ENCODE measurements at places on chromosomes 2 and 18. TPM values are rescaled to one million over a fixed set of nuclear protein-coding genes. Genes with fewer than 3 reads are reported as not detected.

Gene PLCD4
- 1.1 TPM for total RNA-seq

Gene IL1RL2
- 1.3 TPM for total RNA-seq

Gene MGAT4A
- 40.2 TPM for total RNA-seq

GRCh38 chr2:153391131-153391530 lies 87.4 kb downstream of the RPRM start:
- DNase-seq = no peak

GRCh38 chr2:30046979-30047378 lies 99.8 kb upstream of the YPEL5 start:
- no peak for DNase-seq

- DNase-seq = no peak
Observed at GRCh38 chr2:209424199-209424701, 403 bp downstream of the MAP2 start.

DNA sequence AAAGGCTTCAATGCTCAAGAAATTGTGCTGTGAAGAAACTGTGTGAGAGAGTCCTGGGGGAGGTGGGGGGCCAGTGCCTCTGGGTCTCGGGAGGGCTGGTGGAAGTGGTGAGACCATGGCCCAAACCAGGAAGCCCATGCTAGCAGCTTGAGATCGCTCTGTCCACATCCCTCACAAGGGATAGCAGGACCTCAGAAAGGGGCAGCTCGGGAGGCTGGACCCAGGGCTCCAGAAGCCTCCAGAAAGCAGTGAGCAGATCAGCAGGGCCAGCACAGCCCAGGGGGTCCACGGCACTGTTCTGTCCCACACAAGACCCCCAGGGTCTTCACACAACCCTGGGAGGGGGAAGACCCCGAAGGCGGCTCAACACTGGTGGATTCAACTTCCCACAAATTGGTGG lies 24.1 kb downstream of the ST8SIA5 start:
- no peak for DNase-seq

GRCh38 chr2:86239326-86239725 lies 40.1 kb downstream of the MRPL35 start:
- DNase-seq = no peak

GRCh38 chr2:120552800-120553481 lies 182.7 kb upstream of the GLI2 start:
- peak; percentile 74 for DNase-seq

DNA sequence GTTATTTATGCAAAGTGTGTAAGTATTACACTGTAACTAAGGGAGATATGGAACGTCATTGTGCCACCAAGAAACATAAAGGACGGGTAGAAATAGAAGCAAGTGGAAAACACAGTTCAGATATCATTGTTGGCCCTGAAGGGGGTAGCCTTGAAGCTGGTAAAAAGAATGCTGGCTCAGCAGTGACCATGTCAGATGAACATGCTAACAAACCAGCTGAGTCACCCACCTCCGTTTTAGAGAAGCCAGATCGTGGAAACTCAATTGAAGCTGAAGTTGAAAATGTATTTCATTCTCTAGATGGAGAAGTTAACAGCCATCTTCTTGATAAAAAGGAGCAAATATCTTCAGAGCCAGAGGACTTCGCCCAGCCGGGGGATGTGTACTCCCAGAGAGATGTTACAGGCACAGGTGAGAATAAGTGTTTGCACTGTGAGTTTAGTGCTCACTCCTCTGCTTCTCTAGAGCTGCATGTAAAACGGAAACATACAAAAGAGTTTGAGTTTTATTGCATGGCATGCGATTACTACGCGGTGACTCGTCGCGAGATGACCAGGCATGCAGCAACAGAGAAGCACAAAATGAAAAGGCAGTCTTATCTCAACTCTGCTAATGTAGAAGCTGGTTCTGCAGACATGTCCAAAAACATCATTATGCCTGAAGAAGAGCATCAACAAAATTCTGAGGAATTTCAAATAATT lies 36.1 kb downstream of the ZNF407 start:
- DNase-seq = no peak

DNA sequence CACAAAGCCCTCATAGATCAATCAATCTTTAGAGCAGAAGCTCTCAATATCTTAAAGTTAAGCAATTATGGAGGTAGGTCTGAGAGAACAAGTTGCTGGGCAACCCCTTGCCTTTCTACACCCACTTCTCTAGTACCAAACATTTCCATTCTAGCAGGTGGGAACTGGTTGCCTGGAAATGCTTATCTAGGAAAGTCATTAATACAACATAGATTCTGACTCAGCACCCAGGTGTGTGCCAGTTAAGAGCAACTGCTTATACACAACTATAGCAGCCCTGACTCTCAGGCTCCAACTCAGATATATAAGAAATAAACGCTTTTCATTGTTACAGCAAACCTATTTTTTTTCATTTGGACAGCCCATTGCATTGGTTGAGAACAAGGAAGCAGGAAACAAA lies 237.7 kb downstream of the IRS1 start:
- DNase-seq = no peak

GRCh38 chr2:8606226-8606625 lies 75.6 kb upstream of the ID2 start:
- no peak for DNase-seq

GRCh38 chr2:46229134-46230063 lies 67.8 kb upstream of the EPAS1 start:
- no peak for DNase-seq

- no peak for DNase-seq
Observed at GRCh38 chr2:48668992-48669391, 51.3 kb downstream of the GTF2A1L start.

GRCh38 chr2:88684519-88684918 lies 7.0 kb upstream of the RPIA start:
- no peak for DNase-seq

GRCh38 chr2:46504685-46505471 lies 25.5 kb downstream of the TMEM247 start:
- DNase-seq = no peak

DNA sequence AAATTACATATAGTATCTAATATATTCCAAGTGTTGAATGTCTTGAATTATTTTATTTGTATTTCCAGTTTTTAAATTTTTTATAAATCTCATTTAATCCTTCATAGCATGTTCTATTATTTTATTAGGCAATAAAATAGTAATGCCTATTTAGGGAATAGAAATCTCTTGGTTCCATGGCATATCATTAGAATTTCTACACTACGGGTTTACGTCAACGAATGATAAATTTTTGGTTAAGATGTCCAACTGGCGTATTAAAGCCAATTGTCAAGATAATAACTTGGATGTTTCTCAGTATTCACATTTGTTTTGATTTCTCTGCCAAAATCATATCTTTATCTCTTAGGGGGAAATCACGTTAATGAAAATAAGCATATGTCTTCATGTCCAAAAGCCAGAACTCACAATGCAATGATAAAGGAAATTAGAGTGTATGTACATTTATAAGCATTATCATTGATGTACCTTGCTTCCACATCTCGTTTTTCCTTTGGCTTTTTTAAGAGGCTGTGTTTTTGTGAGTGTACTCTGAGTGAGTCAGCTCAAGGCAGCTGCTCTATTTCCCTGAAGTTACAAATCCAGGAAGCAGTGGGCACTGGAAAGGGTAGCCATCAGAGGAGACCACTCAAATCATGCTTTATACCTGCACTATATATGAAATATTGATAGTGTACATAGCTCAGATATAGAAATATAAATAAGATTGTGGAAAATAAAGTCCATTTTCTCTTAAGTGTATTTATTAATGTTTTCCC lies 115.8 kb upstream of the PDE1A start:
- peak; percentile 47 for DNase-seq

- no peak for DNase-seq
Observed at GRCh38 chr2:227867386-227867785, 4.0 kb upstream of the DAW1 start.

Data from lung (tissue), 17 donors.